NCI-H1694 (cell line): ENCODE measurements at places on chromosomes 13 and 19.
A peak's percentile ranks its signal among the peaks of the same experiment; 100 is the strongest.

- no peak for DNase-seq
Observed at GRCh38 chr13:43128504-43128961, 105.1 kb downstream of the DNAJC15 start.

GRCh38 chr13:52599848-52600603, 42.2 kb upstream of the HNRNPA1L2 start:
- DNase-seq, result no peak

DNA sequence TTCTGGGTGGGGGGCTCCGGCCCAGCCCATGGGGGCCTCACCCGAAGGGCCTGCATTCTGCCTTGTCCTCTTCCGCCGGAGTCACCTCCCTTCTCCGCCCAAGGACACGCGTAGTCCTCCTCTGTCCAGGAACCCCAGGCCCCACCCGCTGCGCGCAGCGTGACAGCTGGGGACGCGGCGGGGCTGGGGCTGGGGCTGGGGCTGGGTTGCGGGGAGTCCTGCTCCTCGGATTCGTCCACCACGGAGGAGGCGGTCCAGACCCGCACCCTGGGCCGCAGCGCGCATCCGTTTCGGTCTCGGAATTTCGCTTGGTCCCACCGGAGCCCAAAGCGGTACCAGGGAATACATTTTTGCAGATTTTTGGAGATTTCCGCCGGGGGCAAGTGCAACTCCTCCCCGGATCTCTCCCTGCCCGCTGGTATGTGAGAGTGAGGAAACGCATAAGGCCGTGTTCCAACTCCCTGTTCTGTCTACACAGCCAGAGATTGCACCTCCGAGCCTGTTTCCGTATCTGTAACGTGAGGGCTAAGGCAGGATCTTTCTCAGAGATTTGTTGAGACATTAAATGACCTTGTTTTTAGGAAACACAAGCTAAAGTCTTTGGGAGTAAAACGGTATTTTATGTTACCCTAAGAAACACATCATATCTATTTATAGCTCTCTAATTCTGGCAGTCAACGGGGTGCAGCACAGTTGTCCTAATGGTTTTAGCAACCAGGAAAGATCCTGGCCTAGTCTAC, at the start of gene COX7A1:
Gene COX7A1 (minus strand): TSS at position 96 of the 740 bp plus-strand sequence. CDS start 40 bp downstream, at position 56.
- DNase-seq, result no peak

DNA sequence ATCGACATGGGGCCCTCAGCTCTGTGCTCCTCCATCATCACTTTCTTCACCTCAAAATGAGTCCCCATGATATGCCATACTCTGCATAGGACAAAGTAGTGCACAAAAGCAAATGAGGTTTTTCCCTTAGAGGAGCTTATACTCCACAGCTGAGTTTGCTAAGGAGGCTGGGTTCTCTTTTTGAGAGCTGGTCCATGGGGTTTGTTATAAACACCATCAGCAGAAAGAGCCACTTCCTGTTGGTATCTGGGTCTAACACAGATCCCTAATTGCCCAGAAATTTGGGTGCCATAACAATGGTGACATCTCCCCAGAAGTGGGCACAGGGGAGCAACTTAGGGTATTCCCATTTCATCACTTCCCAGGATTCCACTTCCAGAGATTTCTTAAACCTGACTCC, 395.7 kb downstream of the FOXO1 start:
- DNase-seq, result no peak

DNA sequence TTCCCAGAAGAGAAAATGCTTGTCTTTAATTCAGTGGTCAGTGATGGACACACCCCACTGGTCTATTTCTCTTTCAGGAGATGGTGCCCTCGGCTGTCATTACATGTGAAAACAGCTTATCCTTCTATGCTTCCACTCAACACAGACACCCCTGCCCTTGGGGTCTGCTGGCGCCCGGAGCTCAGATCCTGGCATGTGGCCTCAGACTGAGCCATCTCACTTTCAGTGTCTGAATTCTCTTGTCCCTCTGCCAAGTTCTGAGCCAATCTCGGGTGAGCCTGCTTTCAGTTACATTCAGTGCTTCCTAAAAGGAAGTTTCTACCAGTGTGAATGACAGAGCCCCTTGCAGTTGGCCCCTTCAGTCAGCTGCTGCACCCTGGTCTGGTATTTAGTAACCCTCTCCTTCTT, 293.6 kb downstream of the DNAJC15 start:
- peak; percentile 76 for DNase-seq

GRCh38 chr13:20105161-20105689, 55.6 kb downstream of the GJA3 start:
- no peak for DNase-seq

DNA sequence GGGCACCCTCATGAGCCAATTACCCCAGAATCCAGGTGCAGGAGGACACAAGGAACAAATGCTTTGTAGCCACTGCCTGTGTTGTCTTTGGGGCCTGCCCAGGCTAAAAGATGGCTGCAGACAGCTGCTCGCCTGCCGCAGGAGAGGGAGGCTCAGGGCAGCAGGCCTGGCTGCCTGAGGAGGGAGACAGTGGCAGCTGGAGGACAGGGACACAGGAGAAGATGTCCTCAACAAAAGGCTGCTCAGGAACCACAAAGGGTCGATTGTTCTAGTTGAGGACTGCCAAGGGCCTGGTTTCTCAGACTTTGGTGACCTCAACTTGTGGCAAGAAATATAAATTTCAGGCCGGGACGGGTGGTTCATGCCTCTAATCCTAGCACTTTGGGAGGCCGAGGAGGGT, 7.6 kb downstream of the SIRT2 start:
- no peak for DNase-seq

DNA sequence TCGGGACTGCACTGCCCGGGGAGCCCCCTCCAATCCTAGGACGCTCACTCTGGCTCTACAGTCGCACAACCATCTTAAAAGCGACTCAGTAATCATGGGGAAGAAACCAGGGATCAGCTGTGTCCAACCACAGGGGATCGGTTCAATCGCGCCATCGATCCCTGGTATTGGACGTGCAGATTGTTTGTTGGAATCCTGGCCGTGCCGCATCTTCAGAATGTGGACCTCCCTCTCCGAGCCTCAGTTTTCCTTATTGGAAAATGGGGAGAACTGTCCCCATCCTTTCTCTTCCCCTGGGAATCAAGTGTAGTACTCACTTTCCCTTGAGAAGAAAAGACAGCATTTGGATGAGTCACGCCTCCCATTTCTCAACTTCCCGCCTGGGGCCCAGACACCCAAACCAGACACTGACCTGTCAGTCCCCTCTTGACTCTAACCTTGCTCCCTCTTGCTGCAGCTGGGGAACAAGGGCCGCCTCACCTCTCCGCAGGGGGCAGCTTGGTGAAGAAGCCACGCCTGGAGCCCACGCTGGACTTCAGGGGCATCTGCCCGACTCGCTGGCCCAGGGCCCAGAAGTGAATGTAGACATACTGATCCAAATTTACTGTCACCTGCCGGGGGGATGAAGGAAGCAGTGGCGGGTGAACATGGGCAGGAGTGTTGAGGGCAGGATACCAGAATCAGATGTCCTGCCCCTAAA, 17.6 kb downstream of the EMP3 start:
- no peak for DNase-seq

GRCh38 chr19:30497034-30497433, 124.8 kb downstream of the ZNF536 start:
- DNase-seq, result no peak

GRCh38 chr19:14694641-14695266, 4.9 kb downstream of the ZNF333 start:
- DNase-seq, result no peak

GRCh38 chr13:48265217-48265815, 32.3 kb downstream of the ITM2B start:
- no peak for DNase-seq

GRCh38 chr19:29851769-29852521, 40.2 kb downstream of the CCNE1 start:
- no peak for DNase-seq

GRCh38 chr13:28531077-28531844, 36.3 kb upstream of the FLT1 start:
- peak; percentile 7 for DNase-seq

DNA sequence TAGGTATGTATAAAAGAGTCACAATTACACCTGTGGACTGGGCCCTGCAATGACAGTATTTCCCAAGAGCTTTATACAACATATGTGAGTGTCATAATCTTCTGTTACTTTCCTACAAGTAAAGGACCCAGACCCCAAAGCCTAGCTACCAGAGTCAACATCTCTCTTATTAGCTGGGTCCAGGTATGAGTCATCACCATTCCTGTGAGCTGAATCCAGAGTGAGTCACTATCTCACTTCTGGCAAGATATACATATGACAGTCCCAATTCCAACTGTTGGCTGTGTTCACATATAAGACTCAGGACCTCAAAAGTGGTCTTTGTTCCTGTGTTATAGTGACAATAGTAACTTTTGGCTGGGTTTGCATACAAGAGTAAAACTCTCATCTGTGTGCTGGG, 46.7 kb downstream of the ZNF729 start:
- DNase-seq, result no peak

GRCh38 chr13:21800837-21801616, 130.2 kb downstream of the FGF9 start:
- DNase-seq, result no peak

DNA sequence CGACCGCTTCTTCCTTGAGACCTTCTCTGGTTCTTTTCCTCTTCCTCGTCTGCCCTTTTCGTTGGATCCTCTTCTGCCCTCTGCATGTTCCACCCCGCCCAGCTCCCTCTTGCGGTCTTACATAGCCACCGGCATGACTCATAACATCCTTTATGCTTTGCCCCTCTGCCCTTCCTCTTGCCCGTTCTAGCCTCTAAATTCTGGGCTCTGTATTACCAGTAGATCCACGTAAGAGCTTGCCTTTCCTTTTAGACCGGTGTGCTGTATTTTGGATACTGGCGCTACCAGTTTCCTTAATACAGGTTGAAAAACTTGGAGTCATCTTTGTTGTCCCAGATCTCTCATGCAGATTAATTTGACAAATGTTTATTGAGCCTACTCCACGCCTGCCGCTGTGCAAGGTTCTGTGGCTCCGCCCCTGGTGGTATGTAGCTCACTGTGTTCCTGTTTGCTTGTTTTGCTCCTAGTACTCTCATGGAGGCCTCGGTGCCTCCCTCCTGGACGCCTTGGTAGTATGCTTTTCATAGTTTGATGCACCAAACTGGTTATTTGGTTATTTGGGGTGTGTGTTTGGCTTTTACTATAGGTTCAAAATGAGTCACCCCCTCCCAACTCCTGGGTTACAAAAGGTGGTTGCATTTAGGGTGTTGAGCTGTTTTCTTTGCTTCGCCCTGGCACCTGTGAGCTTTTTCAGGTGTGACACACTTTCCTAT, 1.7 kb downstream of the GTF3A start:
- DNase-seq, result peak; percentile 53

GRCh38 chr19:58328999-58329398, 2.2 kb downstream of the ZSCAN22 start:
- DNase-seq, result no peak

DNA sequence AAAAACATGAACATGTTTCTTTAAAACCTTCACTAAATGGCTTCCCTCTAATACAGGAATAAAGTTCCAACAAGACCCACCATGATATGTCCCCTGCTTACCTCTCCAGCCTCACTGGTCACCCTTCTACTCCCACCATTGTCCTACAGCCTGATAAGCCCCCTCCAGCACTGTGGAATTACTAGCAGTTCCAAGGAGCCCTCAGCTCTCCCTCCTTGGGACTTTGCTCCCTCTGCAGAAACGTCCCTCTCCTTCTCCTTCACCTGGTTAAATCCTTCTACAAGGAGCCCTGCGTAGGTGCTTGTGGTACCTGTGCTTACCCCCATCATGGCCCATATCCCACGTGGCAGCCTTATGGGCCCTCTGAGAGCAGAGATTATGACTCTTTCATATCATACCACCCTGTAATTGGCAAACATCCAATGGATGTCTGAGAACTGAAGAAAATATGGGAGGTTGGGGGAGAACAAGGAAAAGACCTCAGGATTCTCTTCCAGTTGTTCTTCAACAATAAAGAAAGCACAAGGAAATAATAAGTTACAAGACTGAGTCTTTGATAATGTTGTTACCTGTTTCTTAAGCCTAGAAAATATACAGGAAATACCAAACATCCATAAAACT, 26.1 kb upstream of the DOCK9 start:
- DNase-seq, result no peak

GRCh38 chr13:51764184-51765141, 39.5 kb downstream of the DHRS12 start:
- DNase-seq, result no peak

DNA sequence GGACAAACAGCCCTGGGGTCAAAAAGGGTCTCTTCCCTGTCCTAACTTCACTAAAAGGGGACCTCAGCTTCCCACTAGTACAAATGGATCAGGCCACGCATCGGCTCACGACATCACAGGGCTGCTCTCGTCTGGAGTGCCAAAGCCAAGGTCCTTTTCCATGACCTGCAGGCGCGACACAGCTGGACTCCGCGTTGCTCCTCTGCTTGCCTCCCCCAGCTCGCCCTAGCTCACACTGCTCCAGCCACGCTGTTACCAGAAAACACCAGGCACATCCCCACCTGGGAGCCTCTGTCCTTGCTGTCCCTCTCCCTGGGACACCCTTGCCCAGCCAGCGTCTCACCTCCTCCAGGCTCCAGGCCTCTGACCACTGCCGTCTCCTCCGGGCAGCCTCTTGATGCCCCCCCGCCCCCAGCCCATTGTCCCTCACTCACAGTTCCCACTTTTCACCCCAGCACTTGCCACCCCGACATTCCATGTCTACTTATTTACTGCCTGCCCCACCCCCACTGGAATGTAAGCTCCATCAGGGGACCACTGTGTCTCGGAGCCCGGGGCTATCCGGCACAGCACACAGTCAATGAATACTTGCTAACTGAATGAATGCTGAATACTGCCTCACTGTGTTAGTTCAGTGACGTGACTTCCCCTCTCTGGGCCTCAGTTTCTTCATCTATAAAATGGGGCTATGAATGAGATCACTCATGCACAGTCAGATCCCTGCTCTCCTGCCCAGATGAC, 20.7 kb downstream of the AKT2 start:
- no peak for DNase-seq

- DNase-seq, result no peak
Observed at GRCh38 chr13:51801631-51802099, 2.3 kb downstream of the DHRS12 start.

GRCh38 chr13:98039964-98040363, 86.5 kb downstream of the IPO5 start:
- no peak for DNase-seq

DNA sequence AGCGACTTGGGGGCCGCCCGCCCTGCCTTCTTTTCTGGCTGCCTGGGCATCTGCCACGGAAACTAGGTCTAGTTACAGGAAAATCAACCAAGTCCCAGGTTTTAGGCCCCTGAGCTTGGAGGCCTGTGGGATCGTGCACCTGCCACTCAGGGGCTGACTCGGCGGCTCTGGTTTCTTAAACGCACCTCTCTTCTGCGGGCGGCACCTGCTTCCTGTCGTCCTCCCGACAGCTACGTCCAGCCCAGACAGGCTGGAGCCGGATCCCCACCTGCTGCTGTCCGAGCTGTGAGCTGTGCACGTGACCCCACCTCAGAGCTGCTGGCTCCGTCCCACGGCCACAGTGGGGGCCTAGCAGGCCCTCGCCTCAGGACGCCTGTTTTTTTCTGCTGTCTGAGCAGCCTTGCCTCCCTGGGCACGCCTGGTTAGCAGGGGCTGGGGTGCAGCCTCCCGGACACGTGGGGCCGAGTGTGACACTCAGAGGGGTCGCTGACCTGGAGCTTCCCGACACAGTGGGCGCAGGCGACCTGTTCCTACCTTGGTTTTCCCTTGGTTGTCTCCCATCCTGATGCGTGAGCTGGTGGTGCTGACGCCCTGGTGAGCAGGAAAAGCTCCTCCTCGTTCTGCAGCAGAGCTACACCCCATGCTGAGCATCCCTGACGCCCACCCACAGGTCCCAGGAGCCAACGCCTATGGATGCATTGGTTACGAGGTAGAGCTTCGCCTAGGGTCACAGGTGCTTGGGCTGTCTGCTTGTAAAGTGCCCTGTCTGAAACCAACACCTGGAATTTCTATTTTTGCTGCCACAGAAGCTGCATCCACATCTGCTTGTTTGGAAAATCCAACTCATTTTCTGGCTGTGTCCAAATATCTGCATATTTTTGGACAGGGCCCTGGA, 17.5 kb downstream of the TMEM255B start:
- DNase-seq, result no peak
